ENCODE measurements at places on chromosomes 11 and 22.

GRCh38 chr11:119672597-119672996 is 56.4 kb downstream of the NECTIN1 start:
- DNase-seq = no peak

GRCh38 chr11:120746836-120747609 is 235.5 kb downstream of the GRIK4 start:
- no peak for DNase-seq

GRCh38 chr11:119641983-119642745 is 86.8 kb downstream of the NECTIN1 start:
- DNase-seq = peak; percentile 54

DNA sequence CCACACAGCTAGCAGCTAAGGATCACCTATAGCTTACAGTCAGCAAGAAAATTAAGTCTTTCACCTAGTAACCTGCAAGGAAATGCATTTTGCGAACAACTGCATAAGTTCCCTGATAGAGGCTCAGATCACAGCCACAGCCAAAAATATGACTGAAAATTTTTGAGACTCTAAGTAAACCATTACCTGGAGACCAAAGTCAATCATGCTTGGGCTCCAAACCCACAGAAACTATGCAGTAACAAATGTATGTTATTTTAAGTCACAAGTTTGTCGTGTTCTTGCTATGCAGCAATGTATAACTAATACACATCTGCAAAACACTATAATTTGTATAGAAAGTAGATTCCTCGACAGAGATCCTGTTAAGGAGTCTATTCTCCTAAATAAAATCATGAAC is 1025.7 kb upstream of the RAG2 start:
- no peak for DNase-seq

- no peak for DNase-seq
Observed at GRCh38 chr11:37942081-37942480, 1344.0 kb upstream of the RAG2 start.

GRCh38 chr11:85348945-85349344 is 278.2 kb downstream of the DLG2 start:
- DNase-seq = no peak

DNA sequence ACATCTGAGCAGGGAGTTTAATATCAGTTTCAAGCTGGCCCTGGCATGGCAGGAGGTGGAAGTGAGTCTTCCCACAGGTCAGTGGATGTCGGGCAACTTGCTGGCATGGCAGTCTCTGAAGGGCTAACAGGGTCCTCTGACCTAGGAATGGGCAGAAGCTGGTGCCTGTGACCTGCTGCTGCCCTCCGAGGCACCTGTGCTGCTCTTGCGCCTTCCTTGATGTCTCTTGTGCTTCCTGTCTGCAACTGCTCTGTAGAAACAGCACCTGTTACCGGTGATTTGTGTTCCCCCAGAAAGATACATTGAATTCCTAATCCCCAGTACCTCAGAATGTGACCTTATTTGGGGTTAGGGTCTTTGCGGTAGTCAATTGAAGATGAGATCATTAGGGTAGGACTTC is 110.3 kb downstream of the RPS6KA4 start:
- no peak for DNase-seq

GRCh38 chr22:40819599-40820140 is 524 bp upstream of the SLC25A17 start:
- DNase-seq = no peak

DNA sequence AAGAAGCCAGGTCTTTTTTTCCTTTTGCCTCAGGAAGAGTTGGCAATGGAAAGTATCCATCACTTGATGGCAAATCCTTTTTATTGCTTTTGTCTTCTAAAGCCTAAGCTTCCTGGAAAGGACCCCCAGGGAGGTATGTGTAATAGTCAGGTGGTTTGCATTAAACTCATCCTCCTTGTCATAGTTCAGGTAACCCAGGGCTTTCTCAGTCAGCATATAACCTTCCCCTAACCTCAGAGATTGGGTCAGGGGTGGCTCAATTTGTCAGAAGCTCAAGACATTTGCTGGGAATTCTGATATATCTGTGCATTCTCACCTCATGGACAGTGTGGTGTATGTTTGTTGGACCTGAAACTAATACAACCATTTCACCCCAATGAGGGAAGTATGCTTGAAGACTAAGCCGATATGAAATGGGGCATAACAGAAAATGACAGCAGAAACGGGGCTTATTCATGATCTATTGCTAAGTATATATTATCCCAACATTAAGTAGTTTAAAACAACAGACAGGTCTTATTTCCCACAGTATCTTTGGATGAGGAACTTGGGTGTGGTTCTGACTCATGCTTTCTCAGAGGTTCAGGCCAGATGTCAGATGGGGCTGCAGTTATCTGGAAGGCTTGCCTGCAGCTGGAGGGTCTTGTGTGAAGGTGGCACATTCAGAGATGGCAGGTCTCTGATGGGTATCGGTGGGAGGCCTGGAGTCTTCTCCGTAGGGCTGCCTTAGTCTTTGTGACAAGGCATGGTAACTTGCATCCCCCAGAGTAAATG is 135.8 kb upstream of the SPON1 start:
- DNase-seq = no peak

- DNase-seq = no peak
Observed at GRCh38 chr22:29260031-29260560, 7.7 kb downstream of the RHBDD3 start.

DNA sequence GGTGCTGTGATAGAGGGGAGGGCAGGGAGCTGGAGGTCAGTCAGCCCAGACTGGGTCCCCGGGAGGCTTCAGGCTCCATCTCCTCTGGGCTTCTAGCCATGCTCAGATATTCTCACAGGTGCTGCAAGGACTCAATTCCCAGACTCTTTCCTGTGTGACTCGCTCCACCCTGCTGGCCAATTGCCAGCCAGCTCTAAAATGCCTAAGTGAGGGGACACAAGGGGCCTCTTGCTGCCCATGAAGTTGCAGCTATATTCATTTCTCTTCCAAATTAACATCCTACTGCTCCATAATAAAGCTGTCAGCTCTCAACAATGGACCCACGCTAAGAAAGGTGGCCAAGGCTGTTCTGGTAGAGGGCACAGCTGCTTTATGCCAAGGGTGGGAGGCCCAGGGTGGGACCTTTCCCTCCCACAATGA is 101.5 kb downstream of the PLEKHA7 start:
- no peak for DNase-seq

GRCh38 chr11:73851046-73851764 is 25.4 kb downstream of the COA4 start:
- DNase-seq = no peak

DNA sequence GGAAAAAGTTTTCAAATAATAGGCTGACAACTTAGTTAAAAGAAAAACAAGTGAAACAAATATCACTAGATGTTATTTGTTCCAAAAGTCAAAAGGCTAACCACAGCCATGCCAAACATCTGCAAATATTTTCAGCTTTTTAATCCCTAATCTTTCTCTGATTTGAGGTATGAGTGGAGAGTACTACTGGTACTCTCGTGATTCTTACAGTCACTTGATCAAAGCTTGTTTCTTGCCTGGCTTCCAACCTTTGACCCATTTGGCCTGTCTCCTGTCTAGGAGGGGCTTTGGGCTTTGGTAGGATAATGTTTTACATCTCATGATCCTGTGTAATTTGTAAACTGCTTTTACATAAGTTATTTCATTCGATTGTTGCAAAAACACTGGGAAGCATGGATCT is 301.8 kb upstream of the SORL1-AS1 start:
- no peak for DNase-seq

DNA sequence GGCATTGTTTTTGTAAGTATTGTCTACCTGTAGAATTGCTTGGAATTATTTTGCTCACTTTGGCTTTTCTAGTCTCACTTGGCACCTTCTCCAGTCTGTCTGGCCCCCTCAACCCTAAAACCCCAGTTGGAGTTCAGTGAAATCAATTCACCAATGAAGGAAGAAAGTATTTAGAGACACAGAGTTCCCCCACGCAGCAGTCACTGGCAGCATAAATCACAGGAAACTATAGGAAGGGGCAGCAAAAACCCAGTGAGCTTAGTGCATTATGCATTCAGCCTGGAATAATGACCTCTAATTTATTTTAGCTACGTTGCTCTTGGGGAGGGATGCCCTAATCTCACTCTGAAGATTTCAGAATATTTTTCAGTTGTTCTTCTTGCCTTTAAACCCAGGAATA is 204.7 kb upstream of the BLID start:
- DNase-seq = no peak

DNA sequence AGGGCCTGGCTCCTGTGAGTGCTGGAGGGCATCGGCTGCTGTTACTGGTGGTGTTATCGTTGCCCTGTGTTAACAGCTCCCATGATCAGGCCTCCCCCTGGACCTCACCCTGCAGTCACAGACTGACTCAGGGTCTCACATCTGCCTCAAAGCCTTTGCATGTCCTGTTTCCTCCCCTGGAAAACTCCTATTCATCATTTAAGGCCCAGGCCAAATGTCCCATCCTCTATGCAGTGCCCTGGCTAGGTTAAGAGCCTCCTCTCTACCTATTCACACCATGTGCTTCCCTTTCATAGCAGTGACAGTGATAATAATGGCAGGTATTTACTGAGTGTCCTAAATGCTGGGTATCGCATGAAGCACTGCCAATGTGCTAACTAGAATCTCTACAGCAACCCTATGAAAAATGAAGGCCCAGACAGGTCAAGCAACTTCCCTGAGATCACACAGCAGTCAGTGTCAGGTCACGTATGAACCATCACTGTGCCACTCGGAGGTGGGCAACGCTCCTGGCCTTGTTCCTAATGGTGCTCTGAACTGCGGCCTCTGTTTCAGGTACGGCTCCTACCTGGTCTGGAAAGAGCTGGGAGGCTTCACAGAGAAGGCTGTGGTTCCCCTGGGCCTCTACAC is 9.3 kb downstream of the TSPO start:
- DNase-seq = no peak

GRCh38 chr11:13663631-13664071 is 4.8 kb upstream of the FAR1 start:
- DNase-seq = no peak

DNA sequence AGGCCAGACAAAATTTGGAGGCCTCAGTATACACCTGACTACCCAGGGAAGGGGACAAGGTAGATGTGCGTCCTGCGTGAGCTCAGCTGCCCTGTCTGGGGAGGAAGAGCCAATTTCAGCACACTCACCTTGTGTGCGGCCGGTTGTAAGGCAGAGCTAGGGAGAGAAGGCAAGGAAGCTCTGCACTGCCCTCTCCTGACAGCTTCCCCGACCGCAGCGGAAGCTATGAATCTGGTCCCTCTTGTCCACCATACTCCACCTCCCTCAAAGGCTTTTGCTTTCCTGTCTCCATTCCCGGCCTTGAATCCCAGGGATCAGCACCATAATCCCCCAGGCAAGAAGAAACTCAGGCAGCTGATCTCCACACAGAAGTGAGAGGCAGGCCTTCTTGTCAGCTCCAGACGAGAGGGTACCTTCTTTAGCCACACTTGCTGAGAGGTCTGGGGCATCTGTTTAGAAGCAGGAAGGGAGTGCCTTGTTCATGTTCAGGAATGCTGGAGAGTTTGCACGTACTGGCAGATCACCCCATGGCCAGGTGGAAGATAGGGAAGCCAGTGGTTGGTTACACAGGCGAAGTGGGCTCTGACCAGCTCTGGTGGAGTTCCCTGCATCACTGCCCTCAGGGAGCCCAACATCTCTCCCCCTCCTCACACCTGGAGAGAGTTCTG is 62.5 kb downstream of the FEZ1 start:
- no peak for DNase-seq

DNA sequence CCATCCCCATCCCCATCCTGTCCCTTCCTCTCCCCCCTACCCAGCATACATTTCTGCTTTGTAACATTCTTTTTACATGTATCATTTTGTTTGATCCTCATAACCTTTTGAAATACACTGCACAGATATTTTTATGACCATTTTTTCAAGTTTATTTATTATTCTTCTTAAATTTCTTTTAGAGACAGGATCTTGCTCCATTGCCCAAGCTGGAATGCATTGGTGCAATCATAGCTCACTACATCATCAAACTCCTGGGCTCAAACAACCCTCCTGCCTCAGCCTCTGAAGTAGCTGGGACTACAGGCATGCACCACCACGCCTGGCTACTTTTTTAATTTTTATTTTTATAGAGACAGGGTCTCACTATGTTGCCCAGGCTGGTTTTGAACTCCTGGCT is 99.4 kb upstream of the AKIP1 start:
- no peak for DNase-seq

- DNase-seq = no peak
Observed at GRCh38 chr11:76244316-76244851, 38.1 kb upstream of the WNT11 start.

GRCh38 chr11:118524757-118525470 is 2.4 kb upstream of the TTC36 start:
- DNase-seq = no peak

DNA sequence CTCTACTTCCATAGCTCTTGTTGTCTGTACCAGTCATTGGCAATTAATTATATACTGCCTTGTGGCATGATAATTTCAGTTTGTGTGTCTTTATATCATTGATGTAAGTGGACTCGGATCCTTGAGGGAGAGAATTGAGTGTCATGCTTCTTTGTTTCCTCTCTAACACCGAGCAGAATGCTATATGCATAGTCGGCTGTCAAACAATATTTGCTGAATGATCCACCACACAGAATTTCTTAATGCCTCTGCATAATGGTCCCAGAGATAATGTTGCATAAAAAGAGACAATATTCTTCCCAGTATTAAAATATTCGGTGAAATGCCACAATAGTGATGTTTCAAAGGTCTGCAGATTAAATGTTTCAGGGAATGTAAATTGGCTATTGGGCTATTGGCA is 664.8 kb downstream of the NTM start:
- no peak for DNase-seq

- no peak for DNase-seq
Observed at GRCh38 chr22:31616315-31616980, 45.6 kb downstream of the PISD start.

DNA sequence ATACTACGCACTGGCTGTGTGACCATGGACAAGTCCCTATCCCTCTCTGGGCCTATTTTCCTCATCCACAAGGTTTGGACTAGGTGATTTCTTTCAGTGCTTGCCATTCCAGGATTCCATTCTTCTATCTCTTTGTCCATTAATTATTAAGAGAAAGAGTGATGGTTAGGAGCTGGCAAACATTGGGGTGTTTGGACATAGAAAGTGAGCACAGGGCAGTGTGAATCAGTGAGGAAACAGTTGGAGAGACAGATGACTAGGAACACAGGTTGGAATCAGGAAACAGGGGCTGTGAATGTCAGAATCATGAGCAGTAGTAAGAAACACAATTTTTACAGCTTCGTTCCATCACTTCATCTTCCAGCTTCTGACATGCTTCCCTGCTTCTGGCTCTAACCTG is 211.8 kb downstream of the INSC start:
- DNase-seq = no peak

Data from hematopoietic multipotent progenitor cell treated with erythropoietin and hydrocortisone succinate and interleukin-3 and kit ligand, for 17 days (in vitro differentiated cells).